Germinal center (tissue), 1 donor: ENCODE measurements at places on chromosomes 13 and 19.

- peak; percentile 29 for DNase-seq
Observed at GRCh38 chr19:1130771-1131717, 27.2 kb downstream of the GPX4 start.

DNA sequence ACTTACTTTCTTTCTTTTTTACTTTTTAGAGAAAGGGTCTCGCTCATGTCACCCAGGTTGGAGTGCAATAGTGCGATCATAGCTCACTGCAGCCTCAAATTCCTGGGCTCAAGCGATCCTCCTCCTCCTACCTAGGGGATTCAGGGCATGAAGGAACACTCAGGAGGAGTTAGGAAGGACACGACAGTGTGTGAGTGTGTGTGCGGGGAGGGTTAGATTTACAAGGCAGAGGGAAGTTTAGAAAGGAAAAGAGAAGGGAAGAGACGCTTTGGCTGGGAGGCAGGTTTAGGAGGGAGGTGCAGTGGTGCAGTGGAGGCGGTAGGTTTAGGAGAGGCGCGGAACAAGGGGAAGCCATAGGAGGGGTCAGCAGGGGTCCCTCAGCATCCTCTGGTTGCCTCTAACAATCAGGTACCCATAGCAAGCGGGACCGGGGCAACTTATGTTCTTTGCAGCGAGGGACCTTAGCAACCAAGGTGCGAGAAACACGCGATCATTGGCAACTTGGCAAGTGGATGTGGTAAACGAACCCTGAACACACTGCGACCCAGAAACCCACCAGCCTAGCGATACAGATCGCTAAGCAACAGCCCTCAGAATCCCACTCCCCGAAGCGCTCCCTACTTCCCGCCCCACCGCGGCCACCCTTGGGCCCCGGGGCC lies 501 bp downstream of the SIRT2 start:
- DNase-seq, result no peak

- peak; percentile 58 for DNase-seq
Observed at GRCh38 chr19:18290302-18291018, 9.0 kb upstream of the JUND start.

- DNase-seq, result no peak
Observed at GRCh38 chr13:84481958-84482357, 599.7 kb upstream of the SLITRK1 start.

DNA sequence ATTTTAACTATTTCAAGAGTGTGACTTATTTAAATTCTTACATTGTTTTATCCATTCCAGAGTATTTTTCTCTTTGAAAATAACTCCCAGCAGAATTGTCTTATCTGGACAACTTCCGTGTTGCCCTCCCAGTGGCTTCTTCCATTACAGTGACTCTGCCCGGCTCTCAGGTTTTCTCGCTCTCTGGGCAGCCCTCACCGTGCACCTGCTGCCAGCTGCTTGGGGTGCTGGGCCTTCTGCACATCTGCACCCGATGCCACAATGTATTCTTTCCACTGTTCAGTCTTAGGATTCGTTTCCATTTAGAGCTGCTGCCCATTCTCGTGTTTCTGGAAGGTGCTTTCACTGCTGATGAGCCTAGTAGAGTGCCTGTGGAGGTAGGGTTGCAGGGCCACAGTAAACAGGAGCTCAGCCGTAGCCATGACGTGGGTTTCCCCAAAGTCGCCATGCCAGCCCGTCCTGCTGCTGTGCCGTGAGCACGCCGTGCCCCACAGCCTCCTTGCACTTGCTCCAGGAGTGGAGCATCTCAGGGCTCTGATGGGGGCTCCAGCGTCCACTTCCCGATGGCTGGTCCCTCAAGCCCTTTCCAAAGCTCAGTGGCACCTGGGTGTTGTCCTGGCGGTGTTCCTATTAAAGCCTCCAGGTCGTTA lies 46.1 kb upstream of the DCUN1D2 start:
- DNase-seq, result no peak

- no peak for DNase-seq
Observed at GRCh38 chr19:19489804-19490204, 25.5 kb downstream of the TSSK6 start.

- DNase-seq, result no peak
Observed at GRCh38 chr13:77406644-77407440, 79.9 kb upstream of the MYCBP2 start.

DNA sequence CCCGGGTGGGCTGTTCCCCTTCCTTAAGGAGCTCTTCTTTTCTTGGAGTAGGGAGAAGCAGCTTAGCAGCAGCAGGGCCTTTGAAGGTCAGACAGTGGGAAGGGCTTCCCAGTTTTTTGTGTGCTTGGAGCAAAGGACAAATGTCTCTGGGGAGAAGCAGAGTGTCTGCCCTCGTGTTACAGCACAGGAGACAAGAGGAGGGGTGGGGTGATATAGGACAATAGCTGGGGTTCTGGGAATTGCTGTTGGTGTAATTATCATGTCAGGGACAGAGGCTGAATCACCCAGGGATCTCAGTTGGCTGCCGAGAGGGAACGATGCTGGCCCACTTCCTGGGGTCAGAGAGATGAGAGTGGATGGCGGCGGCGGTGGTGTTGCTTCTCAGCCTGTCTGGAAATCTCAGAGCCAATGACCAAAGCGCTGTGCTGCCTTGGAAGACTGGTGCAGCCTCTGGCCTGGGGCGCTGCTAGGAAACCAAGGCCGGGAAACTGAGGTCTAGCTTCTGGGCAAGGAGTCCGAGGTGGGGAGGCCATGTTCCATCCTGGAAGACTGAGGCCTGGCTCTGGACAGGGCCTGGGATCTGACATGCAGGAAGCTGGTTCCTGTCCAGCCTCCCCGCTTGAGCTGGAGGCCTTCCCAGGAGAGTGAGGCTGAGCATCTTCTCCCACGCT lies 1.2 kb downstream of the INAFM1 start:
- no peak for DNase-seq

DNA sequence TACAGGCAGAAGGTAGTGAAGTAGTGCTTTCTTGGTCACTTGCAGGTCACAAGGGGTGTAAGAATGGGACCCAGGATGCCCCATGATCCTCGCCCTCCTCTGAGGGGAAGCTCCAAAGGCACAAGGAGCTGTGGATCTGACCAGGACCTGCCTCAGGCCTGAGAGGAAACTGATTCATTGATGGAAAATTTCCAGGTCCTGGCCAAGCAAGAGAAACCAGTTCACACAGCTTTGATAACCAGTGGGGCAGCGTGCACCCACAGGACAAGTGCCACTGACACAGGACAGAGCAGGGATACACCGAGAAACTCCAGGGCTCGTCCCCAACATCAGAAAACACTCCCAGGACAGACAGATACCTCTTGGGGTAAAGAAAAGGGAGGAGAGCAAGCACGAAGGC lies 177.1 kb downstream of the RBM26 start:
- no peak for DNase-seq

GRCh38 chr13:40329781-40330485 lies 336.5 kb downstream of the FOXO1 start:
- no peak for DNase-seq

- peak; percentile 18 for DNase-seq
Observed at GRCh38 chr13:50915565-50915964, 6.0 kb downstream of the RNASEH2B start.

- peak; percentile 33 for DNase-seq
Observed at GRCh38 chr19:3274942-3275582, 50.6 kb downstream of the CELF5 start.

- no peak for DNase-seq
Observed at GRCh38 chr19:4075373-4075772, 8.7 kb upstream of the ZBTB7A start.

- DNase-seq, result no peak
Observed at GRCh38 chr13:109595471-109595870, 190.9 kb downstream of the IRS2 start.

DNA sequence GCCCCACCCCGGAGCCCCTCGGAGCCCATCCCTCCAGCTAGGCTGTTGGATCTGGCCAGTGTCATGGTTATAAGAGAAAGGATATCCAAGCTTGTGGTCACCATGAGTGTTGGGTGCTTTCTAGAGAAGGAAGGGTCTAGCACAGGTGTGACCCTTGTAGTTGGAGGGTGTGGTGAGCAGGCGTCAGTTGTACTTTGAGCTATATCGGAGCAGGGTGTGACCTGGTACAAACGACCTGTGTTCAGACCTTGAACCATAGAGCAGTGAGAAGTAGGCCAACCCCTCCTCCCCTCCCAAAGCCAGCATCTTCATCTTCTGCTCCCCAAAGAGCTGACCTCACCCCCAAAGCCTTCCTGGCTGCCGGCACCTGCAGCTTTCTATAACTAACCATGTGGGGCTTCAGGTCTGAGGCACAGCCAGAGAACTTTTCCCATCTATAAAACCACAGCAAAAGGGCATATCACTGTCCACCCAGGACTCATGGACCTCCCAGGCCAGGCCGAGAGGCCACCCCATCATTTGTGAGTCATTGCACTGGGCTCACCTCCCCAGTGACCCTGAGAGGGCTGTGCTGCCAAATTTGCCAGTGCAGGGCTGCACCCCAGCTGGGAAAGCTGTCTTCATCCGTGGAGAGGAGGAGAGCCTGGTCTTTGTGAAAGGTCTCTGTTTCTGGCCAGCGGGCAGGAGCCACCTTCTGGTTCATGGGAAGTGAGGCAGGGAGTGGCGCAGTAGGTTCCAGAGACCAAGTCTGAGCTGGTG lies 14.2 kb downstream of the RAB8A start:
- DNase-seq, result no peak

- DNase-seq, result no peak
Observed at GRCh38 chr19:31903979-31904378, 441.4 kb upstream of the ZNF507 start.

- DNase-seq, result no peak
Observed at GRCh38 chr13:46339035-46339666, 47.9 kb downstream of the RUBCNL start.

DNA sequence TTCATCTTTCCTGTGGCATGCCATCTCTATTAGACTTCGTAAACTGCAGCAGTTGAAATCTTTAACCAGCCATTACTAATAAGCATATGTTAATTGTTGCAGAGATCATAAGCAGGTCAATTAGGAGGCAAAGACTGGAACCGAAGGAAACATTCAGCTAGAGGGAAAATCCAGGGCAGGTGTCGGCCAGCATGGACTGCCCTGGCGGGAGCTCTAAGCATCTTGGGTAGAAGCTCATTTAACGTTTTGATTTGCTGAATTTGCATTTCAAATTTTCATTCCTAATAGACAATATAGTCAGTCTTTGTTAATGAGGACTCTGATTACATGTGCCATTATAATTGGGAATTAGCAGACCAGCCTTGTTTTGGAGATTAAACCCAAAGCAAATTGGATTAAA lies 238.6 kb downstream of the POU4F1 start:
- no peak for DNase-seq

DNA sequence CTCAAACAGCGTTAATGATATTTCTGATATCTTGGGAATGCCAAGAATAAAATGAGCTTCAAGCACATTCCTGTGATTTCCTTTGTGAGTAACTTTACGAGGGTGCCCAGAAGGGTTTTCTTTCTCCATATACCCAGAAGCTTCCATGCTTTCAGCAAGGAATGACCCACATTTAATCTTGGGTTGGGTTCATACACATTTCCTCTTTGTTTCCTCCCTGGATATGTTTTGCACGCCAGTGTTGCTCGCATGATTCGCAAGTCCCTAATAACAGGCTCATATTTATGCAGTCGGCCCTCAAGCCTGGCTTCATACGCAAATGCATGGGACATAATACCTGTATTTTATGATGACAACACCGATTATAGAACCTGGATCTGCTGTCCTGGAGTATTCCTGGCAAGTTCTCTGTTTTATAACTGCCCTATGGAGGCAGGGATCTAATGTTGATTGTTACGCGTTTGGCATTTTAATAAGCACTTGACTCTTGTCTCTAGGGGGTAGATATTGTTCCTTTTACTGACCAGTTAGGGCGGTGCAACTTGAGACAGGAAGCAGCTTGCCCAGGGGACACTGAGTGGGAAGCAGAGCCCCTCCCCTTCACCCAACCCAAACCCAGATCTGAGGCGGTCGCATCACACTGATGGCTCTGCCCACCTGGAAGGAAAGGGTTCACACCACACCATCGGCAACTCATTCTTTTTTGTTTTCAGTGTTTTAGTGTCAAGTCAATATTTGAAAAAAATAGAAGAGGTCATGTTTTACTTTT lies 220.4 kb upstream of the SOX1 start:
- no peak for DNase-seq

GRCh38 chr13:98651744-98652143 lies 74.8 kb upstream of the STK24 start:
- DNase-seq, result no peak

- DNase-seq, result no peak
Observed at GRCh38 chr13:33316890-33317289, 31.3 kb upstream of the STARD13 start.

DNA sequence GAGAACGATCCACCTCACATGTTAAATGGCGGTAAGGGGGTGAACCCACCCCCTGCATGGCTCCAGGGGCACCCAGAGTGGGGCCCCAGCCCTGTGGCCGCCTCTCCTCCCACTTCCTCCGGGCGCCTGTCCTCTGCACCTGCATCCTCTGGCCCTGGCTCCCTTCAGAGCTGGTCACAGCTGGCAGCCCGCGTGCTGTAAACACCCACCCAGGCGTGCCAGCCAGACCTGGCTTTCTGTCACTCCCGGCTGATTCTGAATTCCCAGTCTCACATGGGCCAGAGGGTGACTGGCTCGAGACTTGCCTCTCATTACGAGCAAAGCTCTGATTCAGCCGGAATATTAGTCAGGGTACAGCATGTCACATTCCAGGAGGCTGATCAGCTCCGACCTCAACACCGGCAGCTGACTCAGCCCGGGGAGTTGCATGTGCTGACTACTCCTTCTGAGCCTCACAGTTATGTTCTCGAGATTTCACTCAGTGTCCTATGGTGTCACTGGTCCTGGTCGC lies 75.1 kb downstream of the GNG7 start:
- DNase-seq, result peak; percentile 78

GRCh38 chr19:12318782-12319413 lies 14.5 kb downstream of the ZNF563 start:
- DNase-seq, result no peak

DNA sequence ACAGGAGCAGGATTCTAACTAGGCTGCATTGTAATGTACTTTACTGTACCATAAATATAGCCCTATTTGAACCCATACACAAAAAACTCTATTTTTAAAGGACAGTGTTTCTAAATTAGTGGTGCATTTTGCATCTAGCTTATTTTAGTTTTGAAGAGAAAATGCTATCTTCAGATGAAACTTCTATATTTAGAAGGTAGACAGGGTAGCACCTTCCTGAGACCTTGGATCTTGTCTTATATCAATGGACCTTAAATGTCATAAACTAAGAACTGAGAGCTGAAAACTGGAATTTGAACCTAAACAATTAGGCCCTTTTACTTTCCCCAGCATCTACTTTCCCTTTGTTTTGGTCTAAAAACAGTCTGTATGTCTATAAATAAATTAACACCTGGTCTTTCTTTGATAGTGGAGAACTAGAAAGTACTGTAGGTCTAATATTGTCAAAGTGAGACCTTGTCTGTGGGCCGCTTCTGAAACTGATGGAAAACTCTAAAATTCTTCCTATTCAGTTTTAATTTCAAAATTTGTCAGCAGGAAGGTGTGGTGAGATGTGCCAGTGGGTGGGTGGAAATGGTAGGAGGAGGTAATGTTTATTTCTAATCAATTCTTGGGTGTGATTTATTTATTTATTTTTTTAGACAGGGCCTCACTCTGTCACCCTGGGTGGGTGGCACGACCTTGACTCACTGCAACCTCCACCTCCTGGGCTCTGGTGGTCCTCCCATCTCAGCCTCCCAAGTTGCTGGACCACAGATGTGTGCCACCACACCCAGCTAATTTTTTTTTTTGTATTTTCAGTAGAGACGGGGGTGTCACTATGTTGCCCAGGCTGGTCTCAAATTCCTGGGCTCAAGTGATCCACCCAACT lies 10.1 kb downstream of the COG3 start:
- no peak for DNase-seq

GRCh38 chr13:50916701-50917184 lies 7.2 kb downstream of the RNASEH2B start:
- DNase-seq, result peak; percentile 31

GRCh38 chr13:72963762-72964161 lies 95.0 kb upstream of the KLF5 start:
- DNase-seq, result peak; percentile 2

GRCh38 chr13:43301346-43301969 lies 278.1 kb downstream of the DNAJC15 start:
- no peak for DNase-seq
